ENCODE measurements at places on chromosomes 4 and X. TPM values are rescaled to one million over a fixed set of nuclear protein-coding genes. Genes with fewer than 3 reads are reported as not detected.

DNA sequence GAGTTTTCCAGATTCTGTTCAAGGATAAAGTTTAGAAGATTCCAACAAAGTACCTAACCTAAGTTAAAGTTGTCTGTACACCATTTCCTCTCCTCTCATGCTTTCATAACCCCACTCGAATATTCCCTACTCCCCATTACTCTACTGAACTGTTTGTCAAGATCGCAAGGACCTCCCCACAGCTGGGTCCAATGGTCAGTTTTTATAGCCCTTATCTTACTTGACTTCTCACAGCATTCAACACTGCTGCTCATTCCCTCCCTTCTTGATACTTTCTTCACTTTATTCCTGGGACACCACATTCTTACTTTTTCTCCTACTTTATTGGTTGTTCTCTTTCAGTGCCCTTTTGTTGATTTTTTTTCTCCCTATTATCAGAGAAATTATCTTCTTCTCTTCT lies 30.9 kb downstream of the QDPR start:
- no peak for ATAC-seq

GRCh38 chr4:75671802-75672421 lies 1.3 kb downstream of the G3BP2 start:
- ATAC-seq = no peak

GABRQ gene
- 0.07 TPM for total RNA-seq

CITED1 gene
- 1.4 TPM for total RNA-seq

IL2RG gene
- 3.2 TPM for total RNA-seq

DCAF4L1 gene
- total RNA-seq = 0.13 TPM

DNA sequence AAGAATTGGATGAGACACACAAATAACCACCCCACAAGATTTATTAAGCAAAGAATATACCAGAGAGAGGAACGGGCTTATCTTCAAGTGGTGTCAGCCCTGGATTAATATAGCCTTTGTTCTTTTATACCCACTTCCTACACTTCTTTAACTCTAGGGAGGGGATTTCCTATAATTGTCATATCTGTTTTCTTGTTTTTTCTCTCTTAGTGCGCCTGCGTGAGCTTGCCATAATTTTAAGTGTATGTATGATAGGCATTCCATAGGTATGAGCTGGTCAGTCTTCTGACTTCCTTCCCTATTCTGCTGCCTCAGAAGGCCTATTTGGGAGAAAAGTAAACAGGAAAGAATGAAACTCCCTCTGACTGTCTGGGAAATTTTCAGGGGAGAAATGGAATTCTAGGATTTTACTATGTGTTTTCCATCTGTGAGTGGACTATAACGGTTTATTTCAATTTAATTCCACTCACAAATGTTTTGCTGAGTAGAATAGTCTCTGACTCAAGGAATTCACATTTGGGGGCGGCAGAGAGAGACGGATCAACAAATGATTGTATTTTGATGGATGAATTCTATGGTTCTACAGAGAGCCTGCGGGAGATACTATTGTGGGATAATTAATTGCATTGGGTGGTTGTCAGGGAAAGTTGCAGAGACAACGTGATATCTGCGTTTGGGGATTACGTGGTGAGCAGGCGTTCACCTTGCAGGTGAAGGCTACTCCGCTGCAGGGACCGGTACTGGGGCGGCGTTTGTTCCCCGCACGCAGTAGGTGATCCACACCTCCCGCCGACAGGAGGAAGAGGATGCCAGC lies 626 bp upstream of the CEP135 start:
- no peak for ATAC-seq

DNA sequence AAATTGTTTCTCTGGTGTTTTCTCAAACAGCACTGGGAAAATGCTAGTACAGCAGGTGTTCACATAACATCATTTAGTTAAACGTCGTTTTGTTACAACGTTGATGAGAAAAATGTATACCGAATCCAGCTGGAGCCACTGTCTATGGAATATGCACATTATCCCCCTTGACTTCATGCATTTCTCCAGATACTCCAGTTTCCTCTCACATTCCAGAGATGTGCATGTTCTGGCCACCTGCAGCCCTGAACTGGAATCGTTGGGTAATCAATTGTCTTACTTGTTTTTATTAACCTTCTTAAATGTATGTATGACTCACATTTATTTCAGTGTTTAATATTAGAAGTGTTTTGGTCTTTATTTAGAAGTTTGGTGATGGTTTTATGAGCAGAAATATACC lies 18.4 kb upstream of the ODAM start:
- no peak for ATAC-seq

Measured in gastroesophageal sphincter (tissue), 4 donors.